Fibroblast of skin of abdomen (primary cell): ENCODE measurements at places on chromosomes 11 and 22.

DNA sequence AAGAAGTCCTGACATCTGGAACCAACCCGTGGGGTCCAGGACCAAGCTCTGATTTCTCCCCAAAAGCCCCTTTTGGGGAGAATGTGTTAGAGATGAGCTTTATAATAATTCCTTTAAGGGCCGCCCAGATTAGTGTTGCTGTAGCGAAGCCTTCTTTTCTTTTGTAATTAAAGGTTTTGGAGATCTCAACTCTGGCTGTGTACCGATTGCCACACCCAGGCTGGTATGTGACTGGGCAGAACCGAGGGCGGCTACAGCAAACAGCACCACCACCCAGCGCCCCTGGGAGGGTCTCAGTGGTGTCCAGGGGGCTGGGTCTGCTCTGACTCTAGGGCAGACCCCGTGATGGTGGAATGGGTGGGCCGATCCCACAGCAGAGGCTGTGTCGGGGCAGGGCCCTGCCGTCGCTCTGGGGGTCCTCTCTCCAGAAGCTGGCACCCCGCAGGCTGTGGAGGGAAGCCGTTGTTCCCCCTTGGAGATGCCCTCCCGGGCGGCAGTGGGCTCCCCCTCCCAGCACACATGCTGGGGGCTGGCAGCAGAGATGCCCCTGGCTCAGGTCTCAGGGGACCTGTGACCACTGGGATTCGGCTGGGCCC lies 31.0 kb downstream of the TPCN2 start:
- no peak for DNase-seq

GRCh38 chr11:128208329-128209137 lies 378.8 kb downstream of the ETS1 start:
- peak; percentile 96 for DNase-seq

DNA sequence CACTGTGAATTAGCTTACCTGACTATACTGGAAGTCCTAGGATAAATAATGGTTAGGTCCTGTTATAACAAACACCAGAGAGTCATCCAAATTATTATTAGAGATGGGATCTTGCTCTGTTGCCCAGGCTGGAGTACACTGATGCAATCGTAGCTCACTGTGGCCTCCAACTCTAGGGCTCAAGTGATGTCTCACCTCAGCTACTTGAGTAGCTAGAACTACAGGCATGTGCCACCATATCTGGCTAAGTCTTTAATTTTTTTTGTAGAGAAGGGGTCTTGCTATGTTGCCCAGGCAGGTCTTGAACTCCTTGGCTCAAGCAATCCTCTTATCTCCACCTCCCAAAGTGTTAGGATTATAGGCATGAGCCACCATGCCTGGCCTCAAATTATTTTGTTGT lies 37.2 kb downstream of the OSBP start:
- DNase-seq, result no peak

DNA sequence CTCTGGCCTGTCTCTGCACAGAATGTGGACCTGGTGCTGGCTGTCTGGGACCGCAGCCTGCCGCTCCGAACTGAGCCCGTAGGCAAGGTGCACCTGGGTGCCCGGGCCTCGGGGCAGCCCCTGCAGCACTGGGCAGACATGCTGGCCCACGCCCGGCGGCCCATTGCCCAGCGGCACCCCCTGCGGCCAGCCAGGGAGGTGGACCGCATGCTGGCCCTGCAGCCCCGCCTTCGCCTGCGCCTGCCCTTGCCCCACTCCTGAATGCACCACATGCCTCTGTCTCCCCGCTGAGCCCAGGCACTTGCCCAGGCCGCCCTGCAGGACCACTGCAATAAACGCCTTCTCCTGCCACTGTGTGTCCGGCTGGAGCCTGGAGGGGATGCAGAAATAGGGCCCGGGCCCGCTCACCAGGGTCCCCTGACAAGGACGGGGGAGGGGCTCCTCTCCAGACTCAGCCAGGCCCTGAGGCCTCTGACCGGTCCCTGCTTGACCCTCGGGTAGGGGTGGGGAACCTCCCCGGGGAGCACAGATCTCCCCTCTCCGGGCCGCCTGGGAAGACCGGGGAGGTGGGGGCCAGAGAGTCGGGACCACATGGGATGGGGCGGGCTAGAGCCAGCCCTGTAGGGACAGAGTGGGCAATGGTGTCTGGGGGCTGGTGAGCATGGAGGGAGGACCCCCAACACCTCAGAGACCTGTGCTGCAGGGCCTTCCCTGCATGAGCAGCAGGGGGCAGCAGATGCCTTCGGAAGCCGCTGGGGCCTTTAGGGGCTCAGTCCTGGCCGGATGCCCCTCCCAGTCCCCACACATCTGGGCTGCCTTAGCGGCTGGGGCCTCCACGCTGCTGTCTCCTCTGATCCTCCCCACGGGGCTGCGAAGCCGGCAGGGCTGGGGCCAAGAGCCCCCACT lies 1.4 kb upstream of the TNNI2 start:
- DNase-seq, result peak; percentile 51

DNA sequence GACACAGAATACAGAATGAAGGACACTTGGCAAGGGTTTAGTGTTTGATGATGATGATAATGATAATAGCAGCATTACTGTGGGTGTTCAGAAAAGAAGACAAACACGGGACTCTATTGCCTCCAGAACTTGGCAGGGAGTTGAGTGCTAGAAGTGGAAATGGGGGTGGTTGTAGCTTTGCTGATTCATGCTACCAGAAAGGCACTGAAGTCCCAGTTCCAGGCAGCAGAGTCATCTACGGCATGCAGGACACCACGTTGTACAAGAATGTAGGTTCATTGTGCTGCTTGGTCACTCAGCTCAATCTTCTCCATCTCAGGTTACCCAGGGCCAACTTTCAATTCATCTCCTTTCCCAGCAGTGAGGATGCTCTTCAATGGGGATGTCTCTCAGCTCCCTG lies 115.7 kb downstream of the NTM start:
- peak; percentile 86 for DNase-seq

DNA sequence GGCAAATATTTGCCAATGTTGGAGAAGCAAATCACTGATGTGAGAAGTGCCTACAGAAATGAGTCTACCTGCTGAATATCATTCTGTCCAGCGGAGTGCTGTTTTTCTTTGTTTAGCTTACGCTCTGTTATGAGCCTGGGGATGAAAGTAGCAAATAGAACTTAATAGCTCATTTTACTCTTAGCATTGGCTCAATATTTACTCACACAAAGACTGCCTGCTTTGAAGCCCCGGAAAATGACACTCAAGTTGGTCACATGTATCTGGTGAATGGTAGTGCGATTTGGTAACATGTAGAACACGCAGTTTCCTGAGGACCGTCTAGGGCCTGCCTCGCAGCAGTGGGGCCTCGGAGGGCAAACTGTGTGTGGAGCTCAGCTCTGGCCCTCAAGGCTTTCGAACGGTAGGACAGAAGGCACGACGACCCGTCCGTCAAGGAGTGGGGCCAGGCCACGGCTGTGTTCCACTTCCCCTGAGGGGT lies 38.9 kb downstream of the TBC1D22A start:
- DNase-seq, result no peak

DNA sequence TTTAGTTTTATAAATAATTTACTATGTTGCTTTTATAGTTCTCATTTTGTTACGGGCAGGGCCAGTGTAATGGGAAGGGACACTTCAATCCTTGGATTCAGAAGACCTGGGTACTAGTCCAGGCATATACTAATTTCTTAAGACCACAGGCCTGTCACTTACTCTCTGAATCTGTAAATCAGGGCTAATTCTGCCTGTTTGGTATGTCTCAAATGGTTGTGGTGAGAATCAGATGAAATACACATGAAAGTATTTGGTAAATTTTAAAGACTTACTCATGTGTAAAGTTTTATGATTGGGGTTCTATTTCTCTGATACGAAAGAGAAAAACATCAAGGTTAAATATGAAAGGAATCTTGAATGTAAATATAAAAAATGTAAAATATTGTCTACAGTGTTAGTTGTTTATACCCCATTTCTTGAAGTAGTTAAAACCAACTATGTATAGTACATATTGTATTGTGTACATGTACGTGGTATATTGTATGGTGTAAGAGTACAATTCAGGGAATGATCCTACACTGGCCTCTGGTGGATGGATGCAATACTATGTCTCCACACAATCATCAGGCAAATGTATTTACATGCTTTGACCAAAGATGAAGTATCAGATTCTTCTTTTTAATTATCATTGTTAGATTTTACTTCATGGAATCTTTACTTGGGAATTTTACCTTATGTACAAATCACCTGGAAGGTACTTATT lies 24.5 kb upstream of the RAG2 start:
- DNase-seq, result peak; percentile 68
